CD4-positive, alpha-beta T cell treated with Interleukin-21 for 1 hour (primary cell): ENCODE measurements at places on chromosomes 4 and X.

GRCh38 chrX:44071070-44071645, 98.0 kb upstream of the NDP start:
- no peak for DNase-seq

GRCh38 chrX:140389331-140389730, 115.5 kb downstream of the SOX3 start:
- no peak for DNase-seq

GRCh38 chr4:108049406-108049805, 59.7 kb downstream of the HADH start:
- DNase-seq: peak; percentile 50

- DNase-seq: no peak
These were observed 28.8 kb downstream of the COL4A5 start for GRCh38 chrX:108468486-108468885.

DNA sequence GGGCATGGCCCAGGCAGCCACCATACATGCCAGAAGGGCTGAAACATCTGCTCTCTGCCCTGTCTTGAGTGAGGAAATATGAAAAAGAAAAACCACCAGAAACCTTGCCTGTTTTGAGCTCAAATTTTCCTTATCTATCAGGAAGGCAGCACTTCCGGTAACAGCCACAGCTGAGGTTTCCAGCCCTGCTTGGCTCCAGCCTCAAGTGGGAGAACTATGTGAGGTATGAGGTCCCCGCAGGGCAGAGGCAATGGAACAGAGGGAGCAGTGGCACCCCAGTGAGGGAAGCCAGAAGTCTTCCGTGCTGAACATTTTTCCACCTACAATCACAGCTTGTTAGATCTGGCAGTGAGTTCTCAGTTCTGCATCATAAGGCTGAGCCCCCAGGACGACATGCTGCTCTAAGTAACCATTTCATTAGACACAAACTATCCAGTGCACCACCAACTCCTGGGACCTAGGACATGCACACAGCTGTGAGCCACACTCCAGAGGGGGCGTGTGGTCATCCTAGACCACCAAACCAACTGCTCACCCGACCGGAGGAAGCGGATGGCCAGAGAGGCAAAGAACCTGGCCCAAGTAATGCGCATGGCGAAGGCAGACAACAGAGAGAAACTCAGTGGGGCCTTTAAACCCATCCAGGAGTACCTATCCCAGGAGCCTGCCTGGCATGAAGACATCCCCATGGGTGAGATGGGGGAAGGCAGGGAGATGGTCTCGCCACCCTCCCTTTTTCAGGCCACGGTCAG, 22.6 kb downstream of the WDR1 start:
- DNase-seq: peak; percentile 51

DNA sequence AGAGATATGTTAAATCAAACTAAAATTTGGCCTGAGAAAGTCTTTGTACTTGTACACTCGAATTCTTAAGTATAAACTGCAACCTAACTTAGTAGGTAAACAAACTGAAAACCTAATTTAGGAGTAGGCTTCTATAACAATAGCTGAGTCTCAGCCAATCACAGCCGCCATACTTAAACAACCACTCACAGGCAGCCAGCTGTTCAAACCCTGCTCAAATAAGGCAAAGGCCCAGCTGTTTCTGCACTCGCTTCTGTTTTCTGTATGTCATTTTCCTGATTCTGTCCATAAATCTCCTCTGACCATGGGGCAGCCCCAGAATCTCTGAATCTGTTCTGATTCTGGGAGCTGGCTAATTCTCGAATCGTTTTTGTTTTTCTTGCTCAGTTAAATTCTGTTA, 7.8 kb upstream of the PLS3 start:
- no peak for DNase-seq

DNA sequence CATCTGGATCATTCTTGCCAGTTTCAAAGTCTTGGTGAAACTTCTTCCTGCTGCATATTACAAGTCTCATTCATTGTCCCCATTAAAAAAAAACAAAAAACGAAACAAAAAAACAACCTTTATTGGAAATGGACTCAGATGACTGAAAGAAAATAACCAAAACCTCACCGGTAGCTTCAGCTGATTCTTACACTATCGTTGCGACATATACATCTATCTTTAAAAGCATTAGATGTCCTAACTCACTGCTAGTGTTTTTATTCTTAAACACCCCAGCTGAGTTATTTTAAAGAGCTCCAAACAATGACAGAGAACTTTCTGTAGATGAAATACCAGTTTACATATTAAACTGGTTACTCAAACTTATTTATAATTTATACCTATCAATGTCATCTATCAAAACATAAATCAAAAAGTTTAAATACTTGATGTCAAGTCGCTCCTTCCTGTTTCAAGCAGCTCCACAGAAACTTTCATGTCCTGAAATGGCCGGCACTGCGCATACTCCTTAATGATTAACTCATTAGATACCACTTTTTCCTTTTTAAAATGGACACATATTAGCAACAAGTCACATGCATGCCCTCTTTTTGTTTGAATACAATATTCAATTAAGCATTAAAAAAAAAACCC, 87.2 kb downstream of the HPRT1 start:
- DNase-seq: no peak

- no peak for DNase-seq
These were observed 58.2 kb downstream of the BRWD3 start for GRCh38 chrX:80751456-80751855.

DNA sequence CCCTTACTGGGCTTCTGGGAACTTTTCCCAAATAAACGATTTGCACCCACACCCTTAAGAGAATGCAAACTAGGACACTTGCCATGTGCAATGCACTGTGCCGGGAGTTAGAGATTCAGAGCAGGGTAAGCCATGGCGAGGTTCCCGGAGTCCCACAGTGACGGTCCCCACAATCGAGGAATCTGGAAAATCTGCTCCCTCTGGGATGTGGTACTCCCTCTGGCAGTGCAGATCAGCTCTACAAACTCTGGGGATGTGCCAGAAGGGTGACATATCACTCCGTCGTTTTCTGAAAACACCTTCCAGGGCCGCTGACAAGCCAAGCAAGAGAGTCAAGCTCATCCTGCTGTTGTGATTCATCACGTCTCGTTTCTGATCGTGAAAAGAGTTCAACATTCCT, 537.5 kb downstream of the BCOR start:
- DNase-seq: no peak

DNA sequence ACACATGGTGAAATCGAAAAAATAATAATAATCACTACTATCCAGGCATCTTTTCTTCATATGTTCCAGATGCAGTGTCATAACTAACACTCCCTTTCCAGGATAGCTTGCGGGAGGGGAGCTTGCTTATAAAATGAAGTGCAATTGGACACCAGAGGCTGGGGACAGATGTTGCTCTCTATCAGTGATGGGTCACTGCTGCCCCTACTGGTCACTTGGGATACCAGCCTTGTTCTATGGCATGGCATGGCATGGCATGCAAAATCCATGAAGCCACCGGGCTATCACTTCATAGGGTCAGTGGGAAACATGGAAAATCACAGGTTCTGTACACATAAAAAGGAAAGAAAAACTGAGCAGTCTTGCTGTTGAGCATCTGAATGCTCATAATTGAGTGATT, 168.1 kb downstream of the GLRA2 start:
- peak; percentile 7 for DNase-seq

DNA sequence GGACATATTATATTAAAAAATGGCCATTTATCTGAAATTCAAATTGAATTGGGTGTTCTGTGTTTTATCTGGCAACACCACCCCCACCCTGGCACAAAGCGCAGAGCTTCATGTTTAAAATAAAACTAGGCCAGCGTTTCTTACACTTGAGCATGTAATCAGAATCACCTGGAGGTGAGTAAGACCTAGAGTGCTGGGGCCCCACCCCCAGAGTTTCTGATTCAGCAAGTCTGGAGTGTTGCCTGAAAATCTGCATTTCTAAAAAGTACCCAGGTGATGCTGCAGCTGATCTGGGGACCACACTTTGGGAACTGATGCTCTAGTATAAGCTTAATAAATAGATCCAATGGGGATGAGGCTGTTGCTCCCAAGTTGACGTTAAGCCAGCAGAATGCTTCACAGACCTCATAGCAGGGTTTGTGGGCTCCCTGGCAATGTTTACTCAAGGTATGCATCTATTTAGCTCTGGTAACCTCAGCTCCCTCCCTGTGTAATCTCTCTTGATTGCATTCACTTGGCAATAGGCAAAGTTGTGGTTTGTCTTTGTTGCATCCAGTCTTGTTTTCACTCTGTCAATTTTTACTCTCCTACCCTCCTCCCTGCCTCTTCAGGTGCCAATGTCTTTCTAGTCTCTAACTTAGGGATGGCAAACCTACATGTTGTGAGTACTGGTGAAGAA, 99.8 kb upstream of the TEX13D start:
- DNase-seq: no peak

DNA sequence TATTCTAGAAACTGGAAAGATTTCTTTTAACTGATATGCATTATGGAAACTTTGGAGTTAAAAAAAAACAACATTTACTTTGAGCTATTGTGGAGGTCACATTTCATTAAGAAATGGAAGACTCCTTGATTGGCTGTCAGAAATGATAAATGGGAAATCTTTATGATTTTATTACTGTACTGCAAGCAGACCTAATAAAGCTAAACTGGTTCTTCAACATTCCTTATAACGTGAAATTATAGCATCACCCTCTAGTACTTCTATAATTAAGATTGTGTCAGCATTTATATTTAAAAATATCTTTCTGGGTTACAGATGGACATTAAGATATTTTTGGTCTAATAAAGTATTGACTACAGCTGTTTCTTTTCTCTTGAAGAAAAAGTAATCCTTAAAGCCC, 213.8 kb upstream of the PACRGL start:
- no peak for DNase-seq

GRCh38 chr4:80201252-80202151, 4.2 kb downstream of the PRDM8 start:
- DNase-seq: peak; percentile 71

DNA sequence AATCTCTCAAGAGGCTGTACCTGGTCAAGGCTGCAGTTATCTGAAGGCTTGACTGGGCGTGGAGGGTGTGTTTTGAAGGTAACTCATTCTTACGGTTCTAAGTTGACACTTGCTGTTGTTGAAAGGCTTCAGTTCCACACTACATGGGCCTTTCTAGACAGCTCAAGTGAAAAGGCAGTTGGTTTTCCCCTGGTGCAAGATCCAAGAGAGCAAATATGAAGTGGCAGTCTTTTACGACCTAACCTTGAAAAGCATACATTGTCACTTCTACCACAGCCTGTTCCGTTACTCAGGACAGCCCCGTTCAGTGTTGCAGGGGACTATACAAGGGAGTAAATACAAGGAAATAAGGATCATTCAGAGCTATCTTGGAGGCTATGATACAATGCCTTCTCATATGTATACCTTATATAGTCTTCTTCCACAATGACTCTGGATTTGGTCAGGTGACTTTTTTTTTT, 46.2 kb downstream of the PDS5A start:
- DNase-seq: peak; percentile 27

GRCh38 chrX:1165535-1166196, 46.8 kb downstream of the CRLF2 start:
- peak; percentile 27 for DNase-seq

DNA sequence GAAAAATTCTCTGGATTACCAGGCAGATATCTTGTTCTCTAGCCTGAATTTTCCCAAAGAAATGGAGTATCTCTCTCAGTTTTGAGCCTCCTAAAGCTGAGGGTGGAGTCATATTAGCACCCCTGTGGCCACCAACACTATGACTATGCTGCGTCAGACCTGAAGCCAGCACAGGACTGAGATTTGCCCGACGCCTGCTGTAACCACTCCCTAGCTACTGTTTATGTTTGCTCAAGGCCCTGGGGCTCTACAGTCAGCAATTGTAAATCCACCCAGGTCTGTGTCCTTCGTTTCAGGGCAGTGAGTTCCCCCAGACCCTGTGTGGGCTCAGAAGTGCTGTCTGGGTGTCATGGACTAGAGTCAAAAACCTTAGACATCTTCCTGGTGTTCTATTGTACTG, 61.4 kb downstream of the ZXDA start:
- DNase-seq: no peak

DNA sequence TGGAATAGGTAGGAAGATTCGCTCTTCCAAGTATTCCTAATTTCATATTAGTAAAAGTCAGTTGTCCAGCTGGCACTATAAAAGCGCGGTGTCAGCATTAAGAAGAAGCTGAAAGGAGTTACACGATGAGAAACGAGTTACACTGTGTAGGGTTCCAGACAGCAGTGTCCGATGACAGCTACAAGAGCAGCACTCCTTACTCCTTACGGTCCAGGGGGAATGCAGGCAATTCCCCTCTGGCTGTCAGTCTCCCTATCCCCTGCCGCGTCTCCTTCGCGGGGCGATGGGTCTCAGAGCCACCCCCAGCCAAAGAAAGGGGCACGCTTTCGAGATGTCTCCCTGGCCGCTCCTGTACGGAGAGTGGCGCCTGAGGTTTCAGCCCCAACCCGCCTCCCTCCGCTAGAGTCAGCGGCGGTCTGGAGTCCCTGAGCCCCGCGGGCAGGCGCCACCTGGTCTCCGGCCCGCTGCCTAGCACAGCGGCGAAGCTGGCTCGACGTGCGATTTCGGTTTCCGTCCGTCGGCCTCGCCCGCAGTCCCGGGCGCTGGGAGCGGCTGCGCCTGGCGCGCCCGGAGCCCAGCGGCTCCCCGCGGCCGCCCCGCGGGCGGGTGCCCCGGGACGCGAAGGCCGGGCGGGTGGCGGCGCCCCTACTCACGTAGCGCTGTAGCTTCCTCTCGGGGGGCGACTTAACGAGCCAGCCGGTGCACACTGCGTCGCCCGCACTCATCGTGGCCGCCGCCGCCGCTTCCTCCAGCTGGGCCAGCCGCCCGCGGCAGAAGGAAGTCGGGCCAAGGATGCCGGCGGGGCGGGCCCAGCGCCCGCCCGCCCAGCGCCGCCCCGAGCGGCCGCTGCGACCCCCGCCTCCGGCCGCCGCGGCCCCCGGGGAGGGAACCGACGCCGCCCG, at the start of gene GAB3:
Gene GAB3 (minus strand): TSS at position 777 of the 902 bp plus-strand sequence. CDS start 52 bp downstream, at position 725.
- peak; percentile 50 for DNase-seq

DNA sequence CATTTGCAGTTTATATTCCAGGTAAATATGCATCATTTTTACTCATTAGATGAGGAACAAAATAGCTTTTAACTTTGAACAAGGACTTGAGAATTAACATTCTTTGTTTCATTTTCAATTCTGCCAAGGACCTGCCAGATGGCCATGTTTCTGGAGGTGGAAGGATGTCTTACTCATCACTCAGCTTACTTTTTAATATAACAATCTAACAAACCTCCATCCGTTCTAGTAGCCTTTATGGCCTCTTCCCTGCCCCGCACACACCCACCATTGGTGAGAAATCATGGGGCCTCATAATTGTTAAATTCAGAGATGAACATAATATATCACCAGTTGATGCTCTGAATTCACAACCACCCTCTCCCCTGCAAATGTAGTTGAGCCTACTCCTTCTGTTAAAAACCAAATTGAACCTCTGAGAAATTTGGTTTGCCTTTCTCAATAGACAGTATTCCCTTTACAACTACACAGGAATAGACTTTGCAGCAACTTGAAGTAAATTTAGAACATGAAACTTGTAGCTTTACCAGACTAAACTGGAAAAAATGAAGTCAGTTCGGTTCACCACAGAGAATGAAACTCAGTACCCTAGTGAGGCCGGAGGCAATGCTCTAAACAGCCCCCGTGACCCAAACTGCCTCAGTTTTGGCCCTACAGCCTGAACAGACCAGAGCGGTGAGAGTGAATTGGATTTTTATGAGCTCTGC, 50.1 kb upstream of the ACSL4 start:
- no peak for DNase-seq
